Thoracic aorta (tissue), 2 donors: ENCODE measurements at places on chromosomes 7 and 10.

GRCh38 chr7:111082351-111082750, 8.6 kb upstream of the LRRN3 start:
- no peak for DNase-seq

GRCh38 chr10:43151371-43151770, 13.1 kb downstream of the CSGALNACT2 start:
- no peak for DNase-seq

- no peak for DNase-seq
Measured at GRCh38 chr10:102233997-102234396, 7.3 kb downstream of the PITX3 start.

- no peak for DNase-seq
Measured at GRCh38 chr7:155357573-155358041, 59.9 kb downstream of the INSIG1 start.

DNA sequence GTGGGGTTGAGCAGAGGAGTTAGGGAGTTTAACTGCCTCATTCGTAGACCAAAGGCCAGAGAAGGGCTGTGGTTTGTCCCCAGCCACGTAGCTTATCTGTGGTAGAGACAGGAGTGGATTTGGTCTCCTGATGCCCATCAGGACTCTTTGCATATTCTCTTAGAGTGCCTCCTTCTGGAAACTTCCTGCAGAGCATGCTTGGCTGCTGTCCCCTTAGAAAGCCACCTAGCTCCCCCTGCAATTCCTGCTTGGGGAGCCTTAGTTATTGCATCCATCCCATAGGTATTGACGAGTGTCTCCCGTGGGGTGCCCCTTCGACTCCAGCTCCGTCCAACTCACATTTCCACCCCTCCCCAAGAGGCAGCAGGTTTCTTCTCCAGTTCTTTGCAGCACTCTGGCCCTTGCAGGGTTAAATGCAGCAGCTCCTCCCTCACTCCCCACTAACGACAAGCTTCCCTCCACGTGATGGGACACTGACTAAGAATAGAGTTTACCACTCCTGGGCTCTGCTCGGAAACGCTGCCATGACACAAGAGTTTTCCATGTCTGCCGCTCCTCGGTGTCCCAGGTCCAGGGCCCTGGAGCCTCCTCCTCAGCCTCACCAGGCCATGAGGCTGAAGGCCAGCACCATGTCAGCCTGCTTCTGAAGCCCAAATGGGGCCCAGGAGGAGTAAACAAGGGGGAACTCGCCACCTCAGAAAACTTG, 147.8 kb upstream of the UNC5B start:
- no peak for DNase-seq

DNA sequence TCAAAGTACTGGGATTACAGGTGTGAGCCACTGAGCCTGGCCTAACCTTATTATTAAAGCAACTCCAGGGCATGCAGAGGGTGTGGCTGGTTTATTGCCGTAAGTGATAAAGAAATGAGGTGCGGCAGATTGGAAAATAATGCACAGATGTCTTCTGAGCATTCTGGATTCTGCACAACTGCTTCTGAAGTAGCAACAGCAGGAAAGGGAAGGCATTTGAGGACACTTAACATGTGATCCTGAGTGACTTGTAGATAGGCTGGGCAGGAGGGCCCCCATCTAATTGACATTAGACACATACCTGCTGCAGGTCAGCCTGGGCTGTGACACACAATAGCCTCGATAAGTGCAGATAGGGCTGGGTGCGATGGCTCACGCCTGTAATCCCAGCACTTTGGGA, 5.6 kb downstream of the RHBDD2 start:
- DNase-seq = no peak

DNA sequence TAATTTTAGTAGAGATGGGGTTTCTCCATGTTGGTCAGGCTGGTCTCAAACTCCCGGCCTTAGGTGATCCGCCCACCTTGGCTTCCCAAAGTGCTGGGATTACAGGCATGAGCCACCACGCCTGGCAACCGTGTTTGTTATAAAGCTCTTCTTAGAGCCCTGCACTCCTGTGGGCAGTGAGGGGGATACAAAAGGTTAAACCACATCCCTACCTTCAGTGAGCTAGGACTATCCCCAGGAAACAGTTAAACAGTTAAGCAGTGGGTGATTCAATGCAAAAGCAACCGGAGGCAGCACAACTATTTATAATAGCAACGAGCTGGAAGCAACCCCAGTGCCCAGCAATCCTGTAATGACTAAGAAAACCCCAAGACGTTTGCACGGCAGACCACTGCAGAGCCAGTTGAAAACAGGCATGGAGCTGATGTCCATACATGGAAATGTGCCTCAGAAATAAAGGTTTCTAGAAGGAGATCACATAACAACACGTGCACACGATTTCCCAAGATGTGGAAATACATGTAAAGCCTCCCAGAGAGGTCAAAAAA, 107.2 kb upstream of the LYZL2 start:
- peak; percentile 43 for DNase-seq

GRCh38 chr7:22109761-22110160, 164.1 kb upstream of the CDCA7L start:
- no peak for DNase-seq

DNA sequence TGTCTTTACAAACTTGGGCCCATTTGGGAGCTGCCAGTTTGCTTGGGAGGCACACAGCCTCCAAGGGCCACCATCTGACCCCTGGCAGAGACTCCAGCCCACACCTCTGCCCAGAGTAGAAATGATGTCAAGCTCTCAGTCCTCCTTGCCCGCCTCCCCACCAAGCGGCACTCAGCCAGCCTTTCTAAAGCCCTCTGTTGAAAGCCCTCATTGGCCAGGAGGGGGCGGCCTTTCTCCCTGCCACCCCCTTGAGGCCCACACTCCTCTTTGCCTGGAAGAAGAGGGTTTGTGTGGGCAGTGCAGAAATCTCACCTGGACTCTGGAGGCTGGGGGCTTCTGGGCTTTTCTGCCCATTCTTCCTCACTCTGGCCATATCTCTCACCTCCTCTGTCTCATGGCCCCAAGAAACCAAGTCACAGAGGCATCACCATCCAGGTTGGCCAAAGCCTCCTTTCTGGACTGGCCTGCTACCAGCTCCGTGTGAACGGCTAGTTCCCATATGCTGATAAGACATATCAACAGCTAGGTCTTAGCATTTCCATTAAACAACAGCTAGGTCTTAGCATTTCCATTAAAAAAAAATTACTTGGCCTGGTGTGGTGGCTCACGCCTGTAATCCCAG, 36.1 kb downstream of the UBTD1 start:
- DNase-seq = no peak

GRCh38 chr10:128712661-128713400, 586.6 kb upstream of the MKI67 start:
- no peak for DNase-seq

DNA sequence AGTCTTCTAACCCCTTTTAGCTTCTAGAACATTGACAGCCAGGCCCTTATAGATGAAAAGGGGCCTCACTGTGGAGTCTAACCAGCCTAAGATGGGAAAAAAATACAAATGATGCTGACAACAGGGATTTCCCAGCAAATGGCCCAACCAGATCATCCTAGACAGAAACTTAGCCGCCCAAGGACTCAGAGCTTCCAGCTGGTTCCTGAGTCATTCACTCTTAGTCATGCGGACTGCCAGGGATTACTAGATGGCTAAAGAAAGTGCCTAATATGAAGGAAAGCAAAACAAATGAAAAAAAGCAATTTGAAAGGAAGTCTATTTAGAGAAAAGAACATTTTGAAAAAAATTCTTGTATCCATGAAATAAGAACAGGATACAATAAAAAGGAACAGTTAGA, 23.7 kb downstream of the TSPAN14 start:
- no peak for DNase-seq

DNA sequence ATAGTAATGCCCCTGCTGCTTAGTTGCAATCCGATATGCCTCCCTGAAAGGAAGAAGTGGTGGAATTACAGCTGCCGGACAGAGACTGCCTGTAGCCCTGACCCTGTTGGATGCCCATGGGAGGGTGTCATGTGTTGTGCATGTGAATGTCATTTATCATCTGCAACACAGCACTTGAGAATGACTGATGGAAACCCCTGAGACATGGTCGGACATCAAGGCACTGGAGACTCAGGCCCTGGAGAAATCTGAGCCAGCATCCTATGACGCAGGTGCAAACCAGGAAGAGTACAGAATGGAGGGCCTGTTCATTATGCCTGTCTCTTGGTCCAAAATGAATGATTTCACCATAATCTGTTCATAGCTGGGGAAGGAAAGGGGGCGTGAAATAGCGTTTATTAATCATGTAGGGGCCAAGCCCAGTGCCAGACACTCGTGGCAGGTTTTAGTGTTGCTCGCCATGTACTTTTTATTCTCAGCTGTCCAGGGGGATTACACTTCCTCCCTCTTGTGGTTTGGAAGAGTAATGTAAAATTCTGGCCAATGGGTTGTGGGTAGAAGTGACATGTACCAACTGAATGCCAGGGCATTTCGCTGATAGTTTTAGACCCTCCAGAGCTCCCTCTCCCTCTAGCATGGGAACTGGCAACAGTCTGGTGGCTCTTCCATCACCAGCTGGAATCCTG, 23.0 kb upstream of the LEP start:
- no peak for DNase-seq

DNA sequence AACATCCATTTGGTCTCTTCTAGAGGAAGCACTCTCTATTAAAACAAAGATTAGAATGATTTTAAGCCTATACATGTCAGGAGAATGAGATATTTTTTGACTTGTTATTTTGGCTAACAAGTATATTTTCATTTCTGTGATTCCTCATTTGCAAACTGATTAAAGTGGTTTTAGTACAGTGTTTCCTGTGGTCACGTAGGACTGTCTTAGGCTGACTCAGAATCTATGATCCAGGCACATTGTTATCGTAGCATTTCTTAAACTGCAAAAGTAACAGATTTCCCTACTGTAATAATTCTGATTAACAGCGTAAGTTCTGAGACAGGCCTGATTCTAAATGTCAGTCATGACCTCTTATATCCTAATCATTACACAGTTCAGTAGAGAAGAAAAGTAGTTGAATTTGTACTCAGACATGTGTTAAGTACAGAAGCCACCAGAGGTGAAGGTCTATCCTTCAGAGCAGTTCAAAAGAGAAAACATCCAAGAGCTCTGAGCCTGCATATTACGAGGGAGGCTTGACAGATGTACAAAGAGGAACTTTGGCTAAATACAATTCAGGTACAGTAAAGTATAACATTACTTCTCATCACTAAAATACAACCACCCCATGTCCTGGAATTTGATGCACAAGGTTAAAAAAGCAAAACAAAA, 124.1 kb upstream of the TEX47 start:
- DNase-seq = no peak

DNA sequence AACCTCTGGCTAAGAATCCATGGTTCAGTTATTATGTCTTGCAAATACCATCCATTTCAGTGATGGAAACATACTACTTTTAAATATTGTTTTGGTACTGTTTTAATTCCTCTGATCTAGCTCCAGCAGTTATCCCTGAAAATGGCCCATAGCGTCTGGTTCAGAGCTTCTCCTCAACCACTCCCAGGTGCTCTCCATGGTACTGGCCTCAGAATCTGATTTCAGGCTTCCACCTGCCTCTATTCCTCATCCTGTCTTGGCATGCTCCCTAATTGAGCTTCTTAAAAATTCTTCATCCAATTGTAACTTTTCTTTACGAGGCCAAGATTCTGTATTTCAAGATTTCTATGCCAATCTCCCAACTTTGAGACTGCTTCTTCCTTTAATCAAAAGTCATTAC, 236.3 kb downstream of the HTR7 start:
- no peak for DNase-seq

DNA sequence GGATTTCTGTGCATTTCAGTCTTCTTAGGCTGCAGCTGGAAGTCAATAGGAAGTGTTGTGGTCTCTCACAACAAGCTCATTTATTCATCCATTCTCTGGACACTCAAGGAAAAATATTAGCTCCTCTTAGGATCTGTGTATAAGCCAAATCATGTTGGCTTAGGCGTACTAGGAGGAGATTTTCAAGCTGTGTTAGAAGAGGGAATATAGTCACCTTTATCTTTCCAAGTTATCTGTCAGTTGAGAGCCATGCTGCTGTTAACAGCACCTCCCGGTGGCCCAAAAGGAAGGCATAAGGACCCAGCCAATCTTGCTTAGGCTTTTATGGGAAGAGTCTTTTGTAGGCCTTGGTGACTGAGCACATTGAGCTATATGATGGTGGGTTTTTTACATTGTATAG, 220.0 kb downstream of the LRMDA start:
- DNase-seq = no peak

DNA sequence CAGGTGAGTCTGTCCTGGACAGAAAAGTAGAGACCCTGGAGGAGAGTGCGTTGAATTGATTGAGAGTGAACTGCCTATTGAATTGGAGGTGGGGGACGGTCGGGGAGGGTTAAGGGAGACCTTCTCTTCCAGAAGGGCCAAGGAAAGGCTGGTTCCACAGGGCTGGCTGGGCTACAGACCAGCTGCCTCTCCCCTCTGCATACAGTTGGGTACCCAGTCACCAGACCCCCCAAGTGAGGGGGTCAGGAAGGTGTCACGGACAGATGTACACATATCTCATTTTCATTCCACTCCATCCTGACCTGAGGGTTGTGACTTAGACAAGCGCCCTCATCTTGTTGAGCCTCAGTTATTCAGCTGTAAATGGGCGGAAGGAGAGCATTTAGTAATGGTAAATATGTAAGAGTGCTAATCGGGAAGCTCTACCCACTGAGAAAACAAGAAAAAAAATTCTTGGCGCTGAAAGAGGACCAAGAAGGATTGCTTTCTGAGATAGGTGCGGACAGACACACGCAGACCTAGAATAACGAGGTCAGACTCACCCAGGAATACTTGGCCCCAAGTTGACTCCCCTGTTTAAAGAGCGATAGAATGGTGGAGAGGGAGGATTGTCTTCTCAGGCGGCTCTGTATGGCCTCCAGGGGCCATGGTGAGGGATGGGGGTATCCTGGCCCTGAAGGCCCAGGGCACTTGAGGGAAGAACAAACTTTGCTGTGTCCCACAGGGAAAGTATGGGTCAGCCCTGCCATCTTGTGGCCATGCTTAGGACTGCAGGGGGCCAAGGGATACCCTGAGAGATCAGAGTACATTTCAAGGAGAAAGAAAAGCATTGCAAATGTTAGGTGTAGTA, 7.2 kb upstream of the MBL2 start:
- DNase-seq = no peak

GRCh38 chr7:92275327-92275726, 29.6 kb downstream of the ANKIB1 start:
- no peak for DNase-seq

DNA sequence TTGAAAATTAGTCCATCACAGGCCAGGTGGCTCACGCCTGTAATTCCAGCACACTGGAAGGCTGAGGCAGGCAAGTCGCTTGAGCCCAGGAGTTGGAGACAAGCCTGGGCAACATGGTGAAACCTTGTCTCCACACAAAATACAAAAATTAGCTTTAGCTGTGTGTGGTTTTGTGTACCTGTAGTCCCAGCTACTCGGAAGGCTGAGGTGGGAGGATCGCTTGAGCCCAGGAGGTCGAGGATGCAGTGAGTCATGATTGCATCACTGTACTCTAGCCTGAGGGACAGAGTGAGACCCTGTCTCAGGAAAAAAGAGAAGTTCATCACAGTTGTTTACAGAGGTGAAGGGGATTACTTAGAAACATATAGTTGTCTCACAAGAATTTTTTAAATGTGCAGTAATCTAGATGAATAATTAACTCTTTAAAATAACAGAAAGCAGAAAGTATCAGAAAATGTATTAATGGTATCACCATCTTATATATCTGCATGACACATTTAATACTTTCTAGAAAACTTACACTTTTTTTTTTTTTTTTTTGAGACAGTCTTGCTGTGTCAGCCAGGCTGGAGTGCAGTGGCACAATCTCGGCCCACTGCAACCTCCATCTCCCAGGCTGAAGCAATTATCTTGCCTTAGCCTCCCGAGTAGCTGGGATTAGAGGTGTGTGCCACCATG, 8.9 kb downstream of the LCOR start:
- DNase-seq = no peak
